Activated CD4-positive, alpha-beta T cell treated with anti-CD3 and anti-CD28 coated beads, Interleukin-2, amount 10 ng/mL, durations not matched to agents 24 days and 14 days (primary cell): ENCODE measurements at places on chromosomes 3 and 15.
A peak's percentile ranks its signal among the peaks of the same experiment; 100 is the strongest.

DNA sequence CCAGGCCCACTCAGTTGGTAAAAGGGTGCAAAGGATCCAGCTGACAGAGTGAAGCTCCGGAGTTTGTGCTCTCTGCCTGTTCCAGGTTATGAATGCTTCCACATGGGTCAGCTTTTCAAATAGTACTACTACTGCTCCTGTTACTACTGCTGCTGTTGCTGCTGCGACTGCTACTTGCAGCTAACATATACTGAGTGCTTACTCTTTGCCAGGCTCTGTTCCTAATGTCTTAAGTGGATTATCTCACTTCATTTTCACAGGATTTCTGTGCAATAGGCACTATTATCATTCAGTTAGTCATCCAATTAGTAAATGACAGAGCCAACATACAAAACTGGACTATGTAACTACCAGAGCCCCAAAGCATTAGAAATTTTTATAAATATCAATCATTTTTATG, 106.5 kb downstream of the IQCH start:
- no peak for DNase-seq

DNA sequence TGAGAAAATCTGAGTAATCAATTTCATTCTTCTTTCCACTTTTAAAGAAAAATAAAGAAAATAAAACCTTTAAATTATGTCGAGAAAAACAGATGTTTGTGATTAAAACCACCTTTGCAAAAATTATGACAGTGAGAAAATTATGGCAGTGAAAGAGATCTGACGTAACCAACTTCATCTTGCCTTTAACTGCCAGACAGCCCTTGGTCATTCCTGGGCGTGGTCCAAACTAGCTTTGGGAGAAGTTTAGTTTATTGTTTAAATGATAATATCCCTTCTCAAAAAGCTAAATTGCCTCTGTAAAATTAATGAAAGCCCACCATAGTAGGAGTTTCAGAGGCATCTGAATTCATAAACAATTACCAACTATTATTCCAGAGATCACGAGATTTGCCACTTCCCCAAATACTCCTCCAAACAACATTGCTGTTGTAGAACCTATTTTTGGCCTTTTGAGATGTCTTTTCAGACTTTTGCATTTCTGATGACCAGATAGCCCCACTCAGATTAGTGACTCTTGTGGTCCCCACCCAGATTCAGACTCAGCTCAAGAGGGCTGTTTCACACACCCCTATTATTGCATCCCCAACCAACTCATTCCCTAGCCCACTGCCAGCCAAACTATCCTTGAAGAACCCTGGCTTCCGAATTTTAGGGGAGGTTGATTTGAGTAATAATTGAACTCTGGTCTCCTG, 664.4 kb upstream of the CBLB start:
- peak; percentile 4 for DNase-seq

GRCh38 chr3:161879470-161879869, 382.9 kb downstream of the OTOL1 start:
- no peak for DNase-seq

- no peak for DNase-seq
Observed at GRCh38 chr15:99174567-99175395, 69.9 kb downstream of the SYNM start.

DNA sequence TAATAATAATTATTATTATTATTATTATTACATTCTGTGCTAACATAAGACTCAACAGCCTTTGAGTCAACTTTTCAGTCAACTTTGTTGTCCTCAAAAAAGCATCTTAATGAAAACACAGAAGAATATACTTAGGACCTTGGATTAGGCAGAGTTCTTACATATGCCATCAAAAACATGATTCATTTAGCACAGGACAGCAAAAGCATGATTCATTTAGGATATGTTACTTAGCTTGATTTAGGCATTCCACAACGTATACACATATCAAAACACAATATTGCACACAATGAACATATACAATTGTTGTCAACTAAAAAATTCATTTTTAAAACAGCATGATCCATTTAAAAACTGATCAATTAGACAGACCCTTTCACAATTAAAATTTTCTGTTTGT, 213.0 kb downstream of the FMN1 start:
- DNase-seq: no peak

- no peak for DNase-seq
Observed at GRCh38 chr3:8595695-8596115, 48.9 kb downstream of the SSUH2 start.

GRCh38 chr3:143147707-143148106, 28.1 kb downstream of the CHST2 start:
- DNase-seq: no peak

DNA sequence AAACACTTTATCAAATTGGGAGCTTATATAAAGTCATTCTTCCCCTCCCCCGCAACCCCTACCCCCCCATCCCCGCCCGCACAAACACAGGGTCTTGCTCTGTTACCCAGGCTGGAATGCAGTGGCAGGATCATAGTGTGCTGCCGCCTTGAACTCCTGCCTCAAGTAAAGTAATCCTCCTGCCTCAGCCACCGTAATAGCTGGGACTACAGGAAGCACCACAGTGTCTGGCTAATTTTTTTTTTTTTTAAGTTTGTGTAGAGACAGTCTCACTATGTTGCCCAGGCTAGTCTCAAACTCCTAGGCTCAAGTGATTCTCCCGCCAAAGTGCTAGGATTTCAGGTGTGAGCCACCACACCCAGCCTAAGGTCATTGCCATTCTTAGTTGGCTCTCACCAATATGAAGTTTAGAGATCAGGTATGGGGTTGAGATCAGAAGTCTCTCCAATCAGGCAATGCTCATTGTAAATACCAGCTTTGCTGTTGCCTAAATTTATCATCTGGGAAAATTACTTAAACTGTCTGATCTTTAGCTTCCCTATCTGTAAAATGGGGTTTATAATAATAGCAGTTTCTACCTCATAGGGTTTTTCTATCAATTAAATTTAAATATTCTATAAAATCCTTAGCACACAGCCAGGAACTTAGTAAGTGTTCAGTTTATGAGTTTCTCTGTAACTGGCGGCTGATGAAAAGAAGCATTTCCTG, 60.3 kb downstream of the TGFBR2 start:
- no peak for DNase-seq

DNA sequence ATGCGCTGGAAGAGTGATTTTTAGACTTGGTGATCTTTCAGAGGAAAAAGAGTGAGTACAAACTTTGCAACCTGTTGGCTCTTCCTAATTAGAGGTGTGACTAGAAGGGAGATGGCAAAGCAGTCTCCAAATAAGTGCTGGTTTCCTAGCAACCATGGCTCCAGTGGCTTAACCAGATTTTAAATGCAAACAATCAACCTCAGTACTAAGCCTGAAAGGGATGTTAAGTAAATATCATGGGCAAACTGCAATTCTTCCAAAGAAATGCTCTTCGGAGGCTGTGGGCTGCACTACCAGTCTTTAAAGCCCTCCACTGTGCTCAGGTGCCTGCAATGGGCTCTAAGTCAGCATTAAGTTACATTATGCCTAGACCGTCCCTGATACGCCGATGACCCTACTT, 678.1 kb upstream of the CCDC54 start:
- no peak for DNase-seq

DNA sequence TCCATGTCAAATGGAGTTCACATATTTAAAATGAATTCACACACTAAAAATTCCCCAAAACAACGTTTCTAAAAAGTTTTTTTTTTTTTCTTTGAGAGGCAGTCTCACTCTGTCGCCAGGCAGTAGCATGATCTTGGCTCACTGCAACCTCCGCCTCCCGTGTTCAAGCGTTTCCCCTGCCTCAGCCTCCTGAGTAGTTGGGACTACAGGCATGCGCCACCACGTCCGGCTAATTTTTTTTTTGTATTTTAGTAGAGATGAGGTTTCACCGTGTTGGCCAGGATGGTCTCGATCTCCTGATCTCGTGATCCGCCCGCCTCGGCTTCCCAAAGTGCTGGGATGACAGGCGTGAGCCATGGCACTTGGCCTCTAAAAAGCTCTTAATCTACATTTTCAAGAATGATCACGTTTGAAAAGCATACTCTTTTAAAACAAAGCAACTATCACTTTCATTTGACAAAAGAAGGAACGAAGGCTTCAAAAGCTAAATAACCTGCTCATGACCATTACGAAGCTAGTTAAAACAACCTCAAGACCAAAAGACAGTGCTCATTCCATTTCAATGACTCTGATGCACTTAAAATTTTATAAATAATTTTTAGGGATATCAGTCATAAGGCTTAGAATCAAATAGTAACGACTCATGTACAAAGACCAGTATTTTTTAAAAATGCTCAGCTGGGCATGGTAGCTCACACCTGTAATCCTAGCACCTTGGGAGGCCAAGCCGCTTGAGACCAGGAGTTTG, 5.5 kb downstream of the UBE3A start:
- no peak for DNase-seq

DNA sequence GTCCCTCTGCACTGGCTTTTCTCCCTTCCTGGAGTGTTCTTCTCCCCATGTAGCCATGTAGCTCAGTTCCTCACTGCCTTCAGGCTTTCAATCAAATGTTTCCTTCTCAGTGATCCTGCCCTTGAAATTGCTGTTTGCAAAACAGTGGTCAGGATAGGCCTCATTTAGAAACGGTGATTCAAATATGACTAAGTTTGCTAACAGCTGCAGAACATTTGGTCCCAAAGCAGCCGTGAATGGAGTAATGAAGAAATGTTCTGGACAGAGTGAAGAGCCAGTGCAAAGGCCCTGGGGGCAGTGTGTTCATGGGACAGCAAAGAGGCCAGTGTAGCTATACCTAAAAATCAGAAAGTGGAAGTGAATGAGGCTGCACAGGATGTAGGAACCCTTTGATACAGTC, 223.4 kb downstream of the FEZF2 start:
- no peak for DNase-seq

DNA sequence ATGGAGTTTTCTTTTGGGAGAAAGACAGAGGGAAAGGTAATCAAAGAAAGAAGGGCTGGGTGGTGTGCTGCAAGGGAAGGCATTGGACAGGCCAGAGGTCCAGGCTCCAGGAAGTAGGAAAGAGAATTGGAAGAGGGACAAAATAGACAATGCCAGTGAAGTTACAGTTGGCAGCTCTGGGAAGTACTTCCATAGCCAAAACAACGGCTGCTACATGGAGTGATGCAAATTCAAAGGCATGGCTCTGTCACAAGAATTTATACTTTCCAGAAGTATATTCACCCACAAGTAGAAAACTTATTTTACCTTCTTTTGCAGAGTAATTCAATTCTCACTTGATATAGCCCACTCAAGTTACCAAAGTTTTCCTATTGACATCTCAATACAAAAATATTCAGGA, 191.5 kb downstream of the TNIK start:
- no peak for DNase-seq
